ENCODE measurements at places on chromosomes 4 and X.
A peak's percentile ranks its signal among the peaks of the same experiment; 100 is the strongest.

DNA sequence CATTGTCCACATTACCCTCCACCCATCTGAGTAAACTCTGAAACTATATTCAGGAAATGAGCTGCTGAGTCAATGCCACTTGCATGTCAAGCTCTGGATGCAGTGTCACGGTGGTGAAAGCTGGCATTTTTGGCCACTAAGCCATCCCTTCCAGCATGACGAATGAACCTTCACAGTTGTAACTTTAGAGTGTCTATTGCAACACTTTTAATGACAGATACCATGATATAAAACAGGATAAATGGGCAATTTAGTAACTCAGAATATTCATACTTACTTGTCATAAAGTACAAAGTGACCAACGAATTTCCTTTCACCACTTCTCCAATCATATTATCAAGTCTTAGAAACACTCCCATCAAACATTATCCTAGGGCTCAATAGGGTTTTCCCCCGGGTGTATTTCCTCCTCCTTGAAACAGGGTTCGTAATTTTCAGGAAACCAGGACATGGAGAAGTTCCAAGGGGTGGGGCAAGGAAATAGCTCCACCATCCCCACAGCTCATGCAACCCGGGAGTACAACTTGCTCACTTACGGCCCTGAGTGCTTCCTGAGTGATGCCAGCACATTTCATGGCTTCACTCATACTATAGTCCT lies 73.1 kb downstream of the MTHFD2L start:
- peak; percentile 91 for DNase-seq

GRCh38 chr4:184384810-184385557 lies 89.4 kb downstream of the IRF2 start:
- no peak for DNase-seq

DNA sequence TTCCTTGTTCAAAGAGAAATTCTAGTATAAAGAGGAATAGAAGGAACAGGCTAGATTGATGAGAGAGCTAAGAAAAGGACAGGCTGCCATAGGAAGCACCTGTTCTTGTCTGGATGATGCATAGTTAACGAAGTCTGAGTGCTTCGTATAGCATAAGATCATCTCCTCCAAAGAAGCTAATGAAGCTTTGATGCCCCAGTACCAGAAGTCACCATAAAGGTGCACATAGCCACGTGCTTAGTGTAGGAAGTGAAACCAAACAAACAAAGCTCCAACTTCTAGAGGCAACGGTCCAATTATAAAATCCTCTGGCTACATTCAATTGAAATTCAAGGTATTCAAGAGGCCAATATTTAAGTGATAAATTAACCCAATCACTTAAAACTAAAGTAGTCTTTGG lies 31.0 kb downstream of the AFAP1 start:
- DNase-seq: no peak

GRCh38 chr4:165443276-165443675 lies 64.5 kb downstream of the CPE start:
- DNase-seq: peak; percentile 74

GRCh38 chr4:38993683-38994082 lies 38.5 kb downstream of the TMEM156 start:
- no peak for DNase-seq

DNA sequence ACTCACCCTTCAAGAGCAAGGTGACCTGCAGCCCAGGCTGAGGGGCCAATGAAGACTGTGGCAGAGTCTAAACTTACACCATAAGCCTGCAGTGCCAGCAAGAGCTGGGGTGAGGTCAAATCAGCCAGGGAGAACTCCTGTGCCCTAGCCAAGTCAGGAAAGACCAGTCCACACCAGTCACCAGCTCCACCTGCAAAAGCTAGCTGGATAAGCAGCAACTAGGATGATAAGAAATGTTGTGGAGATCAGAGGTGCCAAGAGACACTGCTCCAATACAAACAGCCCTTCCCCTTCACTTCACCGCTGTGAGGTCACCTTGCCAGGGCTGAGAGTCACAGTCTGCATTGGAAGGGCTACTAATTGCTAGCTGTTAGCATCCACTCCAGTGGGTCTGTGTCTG lies 31.3 kb downstream of the NIPAL1 start:
- no peak for DNase-seq

- peak; percentile 29 for DNase-seq
Observed at GRCh38 chrX:31266203-31267076, 194.6 kb upstream of the FTHL17 start.

- DNase-seq: peak; percentile 95
Observed at GRCh38 chrX:3184176-3184930, 143.1 kb downstream of the ARSF start.

DNA sequence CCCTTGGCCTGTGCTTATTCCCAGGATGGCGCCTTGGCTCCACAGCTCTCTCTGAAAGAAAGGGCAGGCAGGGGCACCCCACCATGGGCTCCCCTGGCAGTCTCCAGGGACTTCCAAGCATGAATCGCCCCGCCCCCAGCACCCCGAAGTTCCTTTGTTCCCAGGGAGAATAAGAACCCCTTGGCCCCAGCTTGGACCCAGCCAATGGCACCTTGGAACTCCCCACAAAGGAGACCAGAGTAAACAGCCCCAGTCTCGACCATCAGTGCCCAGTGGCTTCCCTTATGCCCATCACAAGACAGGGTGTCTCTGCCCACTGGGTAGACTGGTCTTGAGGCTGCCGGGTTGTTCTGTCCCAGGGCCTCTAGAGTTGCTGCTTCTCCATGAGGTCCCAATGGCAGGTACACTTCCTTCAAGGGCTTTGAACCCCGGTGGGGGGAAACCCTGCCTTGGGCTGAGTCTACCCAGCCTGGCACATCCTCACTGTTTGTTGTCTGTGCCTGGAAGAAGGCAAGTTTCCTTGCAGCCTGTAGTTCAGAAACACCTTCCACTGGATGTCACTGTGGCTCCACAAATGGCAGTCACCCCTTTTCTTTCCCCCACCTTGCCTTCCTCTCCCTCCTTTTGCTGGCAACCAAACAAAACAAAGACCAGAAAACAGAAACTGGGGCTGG lies 30.8 kb downstream of the NBDY start:
- DNase-seq: no peak

DNA sequence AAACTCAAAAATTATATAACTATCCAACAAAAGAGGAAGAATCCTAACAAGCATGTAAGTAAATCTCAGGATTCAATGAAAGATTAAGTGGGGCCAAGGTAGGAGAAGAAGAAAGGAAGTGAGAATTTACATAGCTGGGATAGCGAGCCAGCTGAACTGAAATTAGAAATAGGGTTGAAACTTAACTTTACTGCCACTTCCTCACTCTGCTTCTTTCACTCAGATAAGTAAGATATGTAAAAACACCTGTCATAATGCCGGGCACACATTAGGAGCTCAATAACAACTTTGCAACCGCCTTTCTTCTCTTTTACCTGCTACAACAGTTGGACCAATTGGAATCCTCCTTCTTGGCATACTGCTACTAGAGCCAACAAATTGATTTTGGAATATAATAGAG lies 129.4 kb downstream of the CNKSR2 start:
- DNase-seq: no peak

DNA sequence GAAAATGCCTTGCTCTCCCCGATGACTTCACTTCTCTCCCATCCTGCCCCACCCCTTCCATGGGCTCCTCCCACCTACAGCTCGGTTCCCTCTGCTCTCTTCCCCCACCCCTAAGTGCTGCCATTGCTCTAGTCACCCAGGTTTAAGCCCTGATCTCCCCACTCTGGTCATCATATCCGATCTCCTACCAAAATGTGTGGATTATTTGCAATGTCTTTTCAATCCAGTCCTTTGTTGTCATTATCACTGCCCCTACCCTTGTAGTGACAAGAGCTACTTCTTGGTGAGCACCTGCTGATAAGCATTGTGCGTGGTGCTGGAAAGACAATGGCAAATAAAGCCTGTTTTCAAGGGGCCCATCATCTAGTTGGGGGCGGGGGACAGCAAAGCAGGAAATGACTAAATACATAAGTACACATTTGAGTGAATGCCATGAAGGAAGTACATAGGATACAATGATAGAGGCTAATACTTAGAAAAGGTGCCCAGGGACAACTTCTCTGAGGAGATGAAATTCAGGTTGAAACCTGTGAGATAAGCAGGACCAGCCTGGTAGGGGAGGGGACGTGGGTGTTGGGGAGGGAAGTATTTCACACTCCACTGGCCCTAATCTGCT lies 63.8 kb downstream of the DLG3 start:
- peak; percentile 5 for DNase-seq

GRCh38 chr4:128284317-128284716 lies 3.3 kb downstream of the PGRMC2 start:
- DNase-seq: no peak

DNA sequence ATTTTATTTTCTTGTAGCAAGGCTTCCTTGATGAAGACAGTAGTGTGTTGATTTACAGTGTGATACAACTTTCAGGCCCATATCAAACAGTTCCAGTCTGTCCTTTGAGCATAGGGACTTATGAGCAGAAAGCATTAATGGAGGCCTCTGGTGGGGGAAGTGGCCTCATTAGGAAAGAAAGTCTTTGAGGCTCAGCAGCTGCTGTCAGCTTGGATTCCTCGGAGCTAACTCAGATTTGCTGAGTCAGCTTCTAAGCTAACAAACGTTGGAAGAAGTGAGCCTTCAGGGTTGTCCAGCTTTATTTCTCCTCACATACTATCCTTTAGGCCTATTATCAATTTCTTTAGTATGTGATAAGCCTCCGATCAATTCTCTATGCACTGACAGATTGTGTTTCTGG lies 15.8 kb upstream of the SFRP2 start:
- DNase-seq: no peak

DNA sequence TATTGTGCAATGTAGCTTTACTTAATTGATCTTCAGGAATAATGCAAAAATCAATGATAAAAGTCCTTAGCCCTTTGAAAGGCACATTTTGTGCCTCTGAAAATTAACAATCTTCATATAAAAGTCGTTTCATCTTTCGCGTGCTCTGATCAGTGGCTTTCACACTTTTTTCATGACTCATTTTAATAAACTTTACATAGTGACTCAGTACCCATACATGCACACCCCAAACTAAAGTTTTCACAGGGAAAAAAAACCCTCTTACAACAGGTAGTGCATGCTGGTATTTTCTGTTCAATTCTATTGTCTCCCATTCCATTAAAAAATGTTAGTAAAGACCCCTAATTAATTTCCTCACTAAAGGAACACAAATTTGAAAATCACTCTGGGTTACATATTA lies 21.5 kb downstream of the RWDD4 start:
- peak; percentile 58 for DNase-seq

- DNase-seq: no peak
Observed at GRCh38 chrX:76434103-76434741, 6.7 kb downstream of the MAGEE1 start.

DNA sequence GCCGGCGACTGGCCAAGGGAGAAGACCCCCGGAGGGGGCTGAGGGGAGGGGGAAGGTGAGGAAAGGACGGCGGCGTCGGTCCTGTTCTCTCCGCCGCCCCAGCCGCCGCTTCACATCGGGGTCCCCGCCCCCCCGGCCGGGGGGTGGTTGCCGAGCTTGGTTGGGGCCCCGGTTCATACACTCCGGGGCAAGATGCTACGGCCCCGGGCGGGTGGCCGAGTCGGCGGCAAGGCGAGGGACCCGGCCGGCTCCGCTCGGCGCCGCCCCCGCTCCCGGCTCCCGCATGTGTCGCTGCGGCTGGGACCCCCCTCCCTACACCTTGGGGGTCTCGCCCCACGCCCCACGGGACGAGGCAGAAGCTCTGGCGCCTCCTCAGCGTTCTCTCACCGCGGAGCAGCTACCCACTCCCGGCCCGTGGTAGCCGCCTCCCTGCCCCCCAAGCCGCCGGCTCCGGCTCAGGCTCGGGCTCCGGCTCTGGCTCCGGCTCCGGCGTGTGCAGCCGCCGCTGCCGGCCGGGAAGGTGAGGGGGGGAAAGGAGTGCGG lies 461 bp downstream of the FBXW7 start:
- peak; percentile 6 for DNase-seq

DNA sequence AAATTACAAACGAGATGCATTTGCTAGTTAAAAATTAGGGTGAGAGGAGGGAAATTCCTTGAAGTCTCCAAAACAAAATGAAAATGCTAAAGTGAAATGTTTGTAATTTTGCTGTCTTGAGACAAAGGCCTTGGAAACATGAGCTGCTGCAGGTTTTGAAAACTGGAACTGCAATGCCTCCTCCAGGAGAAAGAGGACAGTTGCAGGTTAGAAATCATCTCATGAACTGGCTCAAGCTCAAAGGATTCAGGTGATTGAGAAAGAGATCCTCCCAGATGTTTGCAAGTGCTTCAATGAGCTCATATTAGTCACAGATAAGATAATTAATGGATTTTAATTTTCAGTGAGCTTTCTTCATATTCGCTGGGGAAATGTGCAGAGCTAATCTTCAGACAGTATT lies 32.4 kb downstream of the SMPX start:
- DNase-seq: peak; percentile 16

DNA sequence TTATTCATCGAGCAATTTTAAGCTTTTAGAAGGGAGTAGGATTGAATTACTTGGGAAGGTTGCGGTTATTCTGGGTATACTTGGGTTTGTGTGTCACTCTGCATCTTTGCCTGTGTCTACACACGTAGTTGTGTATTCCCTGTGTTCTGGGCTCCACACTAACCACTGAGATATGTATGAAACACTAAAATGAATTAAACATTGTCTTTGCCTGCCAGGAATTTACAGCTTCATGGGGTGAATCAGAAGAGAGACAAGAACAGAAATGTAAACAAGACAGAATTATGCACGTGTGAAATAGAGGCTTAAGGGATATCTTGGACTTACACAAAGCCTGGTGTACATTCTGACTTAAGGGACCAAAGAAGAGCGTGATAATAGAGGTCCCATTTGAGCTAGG lies 228.5 kb downstream of the AFF2 start:
- DNase-seq: no peak
